T-helper 17 cell (primary cell): ENCODE measurements at places on chromosomes 7 and 10. TPM values are rescaled to one million over a fixed set of nuclear protein-coding genes. Genes with fewer than 3 reads are reported as not detected.

Gene CCDC172
- total RNA-seq, result not detected

- H3K27me3 ChIP-seq, result no peaks in the 10 kb centered on the region
- peaks cover 12% of the 10 kb centered on the region for H3K4me1 ChIP-seq
- no peak overlapping the region for H3K4me3 ChIP-seq
- peak overlapping the region; percentile 79 for H3K27ac ChIP-seq
These were observed 77.1 kb downstream of the MPLKIP start for GRCh38 chr7:40057292-40057691.

Gene ACSM6
- total RNA-seq, result not detected

DNA sequence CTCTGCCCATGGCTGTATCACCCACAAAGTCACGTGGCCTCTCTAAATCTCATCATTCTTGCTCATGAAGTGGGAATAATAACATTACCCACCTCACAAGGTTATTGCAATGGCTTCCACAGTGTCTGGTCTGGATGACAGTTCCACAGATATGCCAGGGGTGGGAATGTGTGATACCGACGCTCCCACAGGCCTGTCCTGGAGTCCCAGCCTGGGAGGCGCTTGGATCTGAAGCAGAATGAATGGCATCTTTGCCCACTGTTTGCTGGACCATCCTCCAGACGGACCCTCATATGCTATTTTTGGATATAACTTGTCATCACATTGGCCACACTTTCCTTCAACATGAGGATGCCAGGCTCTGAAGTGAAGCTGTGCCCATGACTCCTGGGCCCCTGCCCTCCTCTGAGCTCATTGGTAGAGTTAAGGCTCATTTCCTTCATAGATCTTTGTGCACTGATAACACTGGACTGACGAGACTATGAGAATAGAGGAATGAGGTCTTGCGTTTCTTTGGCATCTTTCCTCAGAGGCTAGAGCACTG, 279.8 kb upstream of the ZNF32 start:
- no peak for DNase-seq
- no peak overlapping the region for H3K27ac ChIP-seq
- H3K36me3 ChIP-seq, result peaks cover 6% of the 10 kb centered on the region
- H3K4me1 ChIP-seq, result peaks cover 2% of the 10 kb centered on the region

GRCh38 chr7:78514634-78515033, 716.1 kb downstream of the PHTF2 start:
- H3K4me3 ChIP-seq, result no peak overlapping the region
- no peaks in the 10 kb centered on the region for H3K36me3 ChIP-seq

- H3K4me3 ChIP-seq, result peak overlapping the region; percentile 49
- peaks cover 7% of the 10 kb centered on the region for H3K4me1 ChIP-seq
- DNase-seq, result no peak
These were observed 1.4 kb downstream of the STK32C start for GRCh38 chr10:132306343-132306685.

- no peaks in the 10 kb centered on the region for H3K27me3 ChIP-seq
- DNase-seq, result no peak
- H3K4me1 ChIP-seq, result no peaks in the 10 kb centered on the region
These were observed 332.2 kb downstream of the EXOC4 start for GRCh38 chr7:133584956-133585668.

Gene GSTO2
- 0.70 TPM for total RNA-seq

DNA sequence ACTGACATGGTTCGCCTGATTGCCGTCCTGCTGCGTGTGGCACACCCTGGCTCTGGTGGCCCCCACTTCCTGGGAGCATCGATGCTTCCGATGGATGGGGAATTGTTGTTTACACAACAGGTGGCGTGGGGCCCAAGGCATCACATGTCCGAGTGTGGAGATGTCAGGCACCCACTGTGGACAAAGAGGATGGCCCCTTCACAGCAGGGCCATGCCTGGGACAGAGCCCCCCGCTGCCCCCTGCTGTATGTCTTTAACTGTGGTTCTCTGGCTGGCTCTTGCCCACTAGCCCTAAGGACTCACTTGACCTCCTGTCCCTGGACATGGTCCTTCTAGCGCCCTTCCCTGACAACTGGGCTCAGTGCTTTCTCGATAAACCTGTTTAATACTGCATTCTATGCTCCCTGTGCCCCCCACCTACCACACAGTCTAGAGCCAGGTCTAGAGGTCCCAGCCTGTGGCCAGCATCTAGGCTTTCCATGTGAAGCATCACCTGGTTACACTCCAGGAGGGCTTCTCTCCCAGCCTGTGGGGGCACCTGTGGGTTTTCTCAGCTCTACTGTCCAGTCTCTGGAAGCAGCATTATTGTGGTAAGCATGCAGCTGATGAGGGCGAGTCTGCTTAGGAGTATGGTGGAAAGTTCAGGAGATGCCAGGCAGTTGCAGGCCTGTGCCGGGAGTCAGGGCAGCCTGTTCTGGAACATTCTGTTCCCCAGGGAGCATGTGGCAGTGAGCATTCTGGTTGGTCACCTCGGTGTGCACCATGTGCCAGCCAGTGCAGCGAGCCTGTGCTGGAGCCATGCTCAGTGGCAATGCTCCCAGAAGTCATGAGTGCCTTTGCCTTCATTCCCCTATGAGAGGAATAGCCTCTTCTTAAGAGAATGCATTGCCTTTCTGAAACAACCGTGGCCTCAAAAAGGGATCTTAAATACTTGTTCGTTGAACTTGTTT, 10.4 kb downstream of the ADCY1 start:
- DNase-seq, result no peak
- H3K4me1 ChIP-seq, result no peaks in the 10 kb centered on the region
- H3K4me3 ChIP-seq, result no peak overlapping the region
- H3K36me3 ChIP-seq, result no peaks in the 10 kb centered on the region

- H3K27me3 ChIP-seq, result no peaks in the 10 kb centered on the region
- DNase-seq, result no peak
- H3K4me1 ChIP-seq, result peaks cover 22% of the 10 kb centered on the region
These were observed 93.7 kb upstream of the RPA3 start for GRCh38 chr7:7812112-7812511.

Gene LANCL2
- total RNA-seq, result 6.6 TPM

- no peak for DNase-seq
- H3K4me3 ChIP-seq, result no peak overlapping the region
- no peaks in the 10 kb centered on the region for H3K36me3 ChIP-seq
- H3K4me1 ChIP-seq, result no peaks in the 10 kb centered on the region
- H3K27me3 ChIP-seq, result no peaks in the 10 kb centered on the region
These were observed 388.3 kb downstream of the KIF20B start for GRCh38 chr10:90089719-90090118.

GRCh38 chr10:51896849-51897248, 197.5 kb upstream of the CSTF2T start:
- DNase-seq, result no peak
- H3K27me3 ChIP-seq, result peaks cover 4% of the 10 kb centered on the region
- H3K27ac ChIP-seq, result no peak overlapping the region
- H3K4me1 ChIP-seq, result peaks cover 2% of the 10 kb centered on the region
- no peak overlapping the region for H3K4me3 ChIP-seq

- H3K4me1 ChIP-seq, result peaks cover 6% of the 10 kb centered on the region
- peak overlapping the region; percentile 5 for H3K4me3 ChIP-seq
- DNase-seq, result no peak
- H3K36me3 ChIP-seq, result peaks cover 5% of the 10 kb centered on the region
- H3K27me3 ChIP-seq, result peaks cover 45% of the 10 kb centered on the region
- H3K27ac ChIP-seq, result no peak overlapping the region
These were observed 15.9 kb downstream of the GPRIN2 start for GRCh38 chr10:46540412-46541016.

Gene GHRHR
- not detected for total RNA-seq
